ENCODE measurements at places on chromosomes 2 and 18.

GRCh38 chr2:88024509-88024908 is 8.2 kb upstream of the RNU2-63P start:
- no peak for DNase-seq

- DNase-seq = no peak
Observed at GRCh38 chr2:8986327-8986976, 17.0 kb downstream of the MBOAT2 start.

DNA sequence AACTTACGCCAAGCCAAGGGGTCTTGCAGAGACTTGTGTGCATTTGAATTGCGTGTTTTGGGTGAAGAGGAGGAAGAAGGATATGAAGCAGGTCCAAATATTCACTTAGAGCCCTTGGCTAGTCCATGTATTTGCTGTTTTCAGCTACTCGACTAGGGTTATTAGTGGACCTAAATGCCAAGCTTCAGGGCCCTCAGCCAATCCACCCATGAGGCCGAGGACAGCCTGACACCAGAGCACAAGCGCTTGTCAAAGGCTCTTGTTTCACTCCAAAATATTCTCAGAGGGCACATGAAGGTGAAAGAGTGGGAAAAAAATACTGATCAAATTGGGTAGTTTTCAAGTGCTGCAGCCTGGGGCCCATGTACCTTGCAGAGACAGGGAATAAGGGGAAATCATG is 174.8 kb upstream of the ACAA2 start:
- no peak for DNase-seq

DNA sequence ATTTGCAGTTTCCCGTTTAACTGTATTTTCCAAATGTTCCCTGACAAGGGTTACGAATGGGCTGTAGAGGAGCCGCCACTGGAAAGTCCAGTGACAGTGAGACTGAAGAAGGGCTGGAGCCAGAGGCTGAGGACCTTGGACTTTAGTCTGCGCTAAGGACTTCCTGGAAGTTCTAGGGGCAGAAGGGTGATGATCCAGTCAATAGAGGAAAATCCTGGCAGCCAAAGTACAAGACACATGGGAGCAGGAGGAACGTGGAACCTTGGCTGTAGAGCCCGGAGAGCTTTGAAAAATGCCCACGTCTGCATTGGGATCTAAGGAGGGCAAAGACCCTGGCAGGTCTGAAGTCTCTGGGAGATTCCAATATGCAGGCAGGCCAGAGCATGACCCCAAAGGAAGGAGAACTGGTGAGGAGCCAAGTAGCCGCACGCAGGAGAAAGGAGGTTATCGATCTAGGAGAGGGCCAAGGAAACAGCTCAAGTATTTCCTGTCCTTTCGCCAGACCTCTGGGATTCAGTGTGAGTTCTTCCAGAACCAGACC is 28.5 kb downstream of the MBP start:
- no peak for DNase-seq

DNA sequence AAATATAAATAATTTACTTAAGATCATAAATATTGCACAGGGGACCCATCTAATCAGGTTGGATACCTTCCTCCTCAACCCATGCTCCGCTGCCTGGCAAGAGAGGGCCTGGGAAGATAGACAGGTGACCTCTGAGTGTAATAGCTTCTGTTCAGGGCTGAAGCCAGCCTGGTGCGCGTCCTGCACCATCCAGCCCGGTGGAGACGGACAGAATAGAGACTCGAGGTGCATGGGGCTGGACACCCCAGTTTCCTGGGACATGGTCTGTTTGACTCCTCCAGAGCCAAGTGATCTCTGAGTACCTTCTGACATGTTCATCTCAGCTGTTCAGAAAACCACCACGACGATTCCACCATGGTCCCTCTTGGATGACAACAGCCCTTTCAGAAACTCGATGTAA is 209.3 kb upstream of the MYT1L start:
- DNase-seq = no peak

DNA sequence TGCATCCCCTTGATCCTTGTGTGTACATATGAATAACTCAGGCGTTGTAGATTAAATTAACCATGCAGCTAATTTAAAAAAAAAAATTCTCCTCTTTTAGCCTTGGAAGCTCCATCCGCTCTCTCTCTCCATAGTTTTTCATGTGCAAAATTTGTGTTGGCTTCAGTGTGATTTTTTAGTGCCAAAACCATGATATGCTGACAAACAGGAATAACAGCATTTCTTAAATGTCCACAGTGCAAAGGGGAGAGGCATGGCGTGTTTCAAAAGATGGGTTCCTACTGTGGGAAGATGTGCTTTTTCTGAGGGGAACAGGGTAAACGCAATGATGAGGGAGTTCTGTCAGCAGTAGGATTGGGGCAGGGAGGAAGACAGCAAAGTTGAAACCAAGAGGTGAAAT is 247.0 kb downstream of the ICOS start:
- DNase-seq = no peak

DNA sequence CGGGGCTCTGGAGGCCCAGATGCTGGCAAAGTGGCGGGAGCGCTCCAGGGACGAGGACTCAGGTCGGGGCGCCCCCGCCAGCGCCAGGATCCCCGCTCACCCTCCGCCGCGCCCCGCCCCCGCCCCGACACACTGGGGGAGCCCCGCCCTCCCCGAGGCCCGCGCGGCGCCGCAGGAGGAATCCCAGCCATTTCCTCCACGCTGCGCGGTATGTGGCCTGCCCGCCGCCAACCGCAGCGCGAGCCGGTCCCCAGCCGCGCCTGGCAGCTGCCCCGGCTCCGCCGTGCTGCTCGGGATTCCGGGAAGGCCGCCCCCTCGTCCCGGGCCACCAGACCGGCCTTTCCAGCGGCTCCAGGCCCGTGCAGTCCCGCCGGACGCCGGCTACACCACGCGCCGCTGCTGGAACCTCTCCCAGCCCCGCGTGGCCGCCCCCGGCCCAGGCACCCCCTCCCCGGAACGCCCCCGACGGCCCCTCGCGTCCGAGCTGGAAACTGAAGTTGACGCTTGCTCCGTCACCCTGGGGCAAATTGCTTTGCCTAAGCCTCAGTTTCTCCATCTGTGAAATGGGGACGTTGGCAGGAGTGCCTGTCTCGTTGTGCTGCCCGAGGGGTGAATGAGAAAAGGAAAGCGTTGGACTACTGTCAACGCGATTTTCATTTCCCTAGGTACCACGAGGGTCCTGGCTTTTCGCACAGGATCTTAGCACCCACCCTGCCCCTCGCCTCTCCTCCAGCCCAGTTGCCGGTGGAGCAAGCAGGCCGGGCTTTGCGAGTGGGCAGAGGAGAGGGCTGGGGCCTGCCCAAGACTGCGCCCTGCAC is 53.6 kb downstream of the PKDCC start:
- peak; percentile 53 for DNase-seq

- DNase-seq = no peak
Observed at GRCh38 chr2:54952978-54953456, 97.2 kb downstream of the RTN4 start.

DNA sequence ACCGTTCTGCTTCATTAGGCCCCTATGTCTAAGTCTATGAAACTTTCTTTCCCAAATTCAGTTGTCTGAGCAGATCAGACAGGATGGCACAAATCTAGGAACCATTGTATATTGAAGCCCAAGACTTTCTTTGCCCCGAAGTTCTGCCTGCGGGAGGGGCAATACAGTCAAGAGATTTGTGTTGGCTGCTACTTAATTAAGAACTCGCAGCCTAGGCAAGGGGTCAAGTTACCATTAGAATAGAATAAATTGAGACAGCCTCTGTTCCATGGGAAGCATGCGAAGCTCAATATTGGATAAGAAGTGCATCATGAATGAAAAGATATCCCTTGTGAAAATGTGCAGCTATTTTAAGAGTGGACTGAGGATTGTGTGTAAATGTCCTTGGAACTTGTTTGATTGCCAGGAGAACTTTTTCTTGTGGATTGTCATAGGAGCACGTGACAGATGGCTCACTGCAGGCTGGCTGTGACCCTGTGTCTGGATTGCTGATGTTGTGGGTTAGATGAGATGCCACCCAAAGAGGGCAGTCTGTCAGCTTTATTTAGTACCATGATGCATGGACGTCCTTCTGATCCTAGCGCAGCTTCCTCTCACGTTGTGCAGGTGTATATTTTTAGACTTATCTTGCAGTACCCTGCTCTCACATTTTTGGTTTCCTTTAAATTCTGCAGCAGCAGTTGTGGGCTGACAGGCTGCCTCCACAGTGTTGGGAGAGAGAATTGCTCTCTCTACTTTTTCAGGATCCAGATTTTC is 30.9 kb downstream of the HAUS1 start:
- peak; percentile 16 for DNase-seq

DNA sequence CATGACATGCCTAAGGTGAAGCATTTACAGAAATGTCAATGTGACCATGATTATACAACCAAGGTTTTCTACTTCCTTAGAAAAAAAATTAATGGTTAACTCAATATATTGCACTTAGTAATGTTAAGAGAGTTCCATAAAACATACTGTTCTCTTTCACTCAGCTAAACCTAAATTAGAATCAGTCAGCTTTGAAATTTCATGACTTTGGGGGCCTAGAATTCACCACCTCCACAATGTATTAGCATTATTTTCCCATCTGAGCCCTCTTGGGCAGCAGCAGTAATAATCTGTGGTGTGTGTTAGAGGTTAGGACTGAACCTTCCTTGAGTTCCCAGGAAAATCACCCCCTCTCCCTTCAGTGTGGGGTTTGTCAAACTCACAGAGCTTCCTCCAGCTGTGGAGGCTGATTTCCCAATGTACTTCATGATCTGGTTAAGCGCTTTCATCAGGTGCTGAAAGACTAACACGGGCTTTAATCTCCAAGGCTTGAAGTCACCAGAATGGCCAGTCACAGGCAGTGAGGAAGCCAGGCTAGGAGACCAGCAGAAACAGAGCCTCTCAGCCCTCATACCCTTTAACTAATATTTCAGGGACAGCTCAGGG is 7.1 kb upstream of the UPP2 start:
- no peak for DNase-seq

DNA sequence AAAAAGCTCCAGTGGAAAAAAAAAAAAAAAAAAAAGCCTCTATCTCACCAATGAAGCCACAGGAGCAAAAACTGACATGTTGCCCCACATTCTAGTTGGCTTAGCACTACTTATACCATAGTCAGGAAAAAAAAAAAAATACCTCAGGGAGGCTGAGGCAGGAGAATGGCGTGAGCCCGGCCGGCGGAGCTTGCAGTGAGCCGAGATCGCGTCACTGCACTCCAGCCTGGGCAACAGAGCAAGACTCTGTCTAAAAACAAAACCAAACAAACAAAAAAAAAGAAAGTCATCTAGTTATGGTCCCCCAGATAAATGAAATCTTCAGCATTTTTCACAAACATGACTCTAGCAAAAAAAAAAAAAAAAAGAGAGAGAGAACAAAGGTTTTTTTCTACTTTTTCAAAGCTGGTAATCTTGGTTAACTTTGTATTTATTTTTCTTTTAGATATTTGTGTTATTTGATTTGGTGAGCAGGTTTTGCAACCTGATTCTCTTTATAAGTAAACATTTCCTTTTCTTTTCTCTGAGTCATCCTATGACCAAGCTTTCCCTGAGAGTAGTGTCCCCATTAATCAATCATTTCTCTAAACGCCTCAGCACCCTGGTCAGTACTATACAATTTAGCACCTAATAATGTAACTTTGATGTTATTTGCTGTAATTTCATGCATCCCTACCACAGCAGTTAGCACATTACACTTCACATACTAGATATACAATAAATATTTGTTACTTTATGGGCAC is 273.7 kb upstream of the PIK3C3 start:
- no peak for DNase-seq

- DNase-seq = no peak
Observed at GRCh38 chr2:218679119-218679518, 7.2 kb downstream of the STK36 start.

DNA sequence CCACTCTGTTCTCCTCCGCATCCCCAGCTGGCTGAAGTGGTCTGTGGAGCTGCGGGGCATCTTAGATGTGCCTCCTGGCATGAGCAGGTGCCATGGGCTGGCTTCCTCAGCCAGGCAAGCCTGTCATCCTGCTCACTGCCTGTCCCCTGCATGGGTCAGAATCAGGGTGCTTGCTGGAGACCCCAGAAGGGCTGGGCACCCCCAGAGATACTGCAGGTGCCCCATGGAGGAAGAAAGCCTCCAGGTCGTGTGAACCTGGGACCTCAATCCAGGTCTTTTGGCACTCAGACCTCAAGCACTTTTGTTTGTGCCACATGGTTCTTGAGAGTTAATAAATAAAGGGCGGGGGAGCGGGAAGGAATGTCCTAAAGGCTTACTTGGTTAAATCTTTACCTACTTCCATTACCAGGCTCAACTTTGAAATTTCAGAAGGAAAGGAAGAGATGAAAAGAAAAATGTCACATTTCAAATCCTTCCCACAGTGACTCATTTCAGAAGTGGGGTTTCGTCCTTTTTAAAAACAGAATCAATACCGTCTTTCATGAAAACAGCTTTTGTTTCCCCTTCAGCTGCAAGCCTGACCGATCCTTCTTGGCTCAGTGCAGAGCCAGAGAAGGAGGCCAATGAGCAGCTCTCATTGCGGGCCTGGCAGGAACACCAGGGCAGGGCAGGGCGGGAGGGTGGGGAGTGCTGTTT is 69.9 kb downstream of the RHOB start:
- DNase-seq = no peak

DNA sequence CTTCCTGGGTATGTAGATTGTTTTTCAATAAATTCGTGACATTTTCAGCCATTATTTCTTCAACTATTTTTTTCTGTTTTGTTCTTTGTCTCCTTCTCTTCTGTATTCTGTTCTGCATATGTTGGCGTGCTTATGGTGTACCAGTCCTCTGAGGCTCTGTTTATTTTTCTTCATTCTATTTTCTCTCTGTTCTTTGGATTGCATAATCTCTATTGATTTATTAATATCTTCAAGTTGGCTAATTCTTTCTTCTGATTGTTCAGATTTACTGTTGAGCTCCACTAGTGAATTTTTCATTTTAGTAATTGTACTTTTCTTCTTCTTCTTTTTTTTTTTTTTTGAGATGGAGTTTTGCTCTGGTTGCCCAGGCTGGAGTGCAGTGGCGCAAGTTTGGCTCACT is 9.9 kb downstream of the GNLY start:
- DNase-seq = no peak

GRCh38 chr2:117693651-117694050 is 120.8 kb upstream of the DDX18 start:
- DNase-seq = no peak

DNA sequence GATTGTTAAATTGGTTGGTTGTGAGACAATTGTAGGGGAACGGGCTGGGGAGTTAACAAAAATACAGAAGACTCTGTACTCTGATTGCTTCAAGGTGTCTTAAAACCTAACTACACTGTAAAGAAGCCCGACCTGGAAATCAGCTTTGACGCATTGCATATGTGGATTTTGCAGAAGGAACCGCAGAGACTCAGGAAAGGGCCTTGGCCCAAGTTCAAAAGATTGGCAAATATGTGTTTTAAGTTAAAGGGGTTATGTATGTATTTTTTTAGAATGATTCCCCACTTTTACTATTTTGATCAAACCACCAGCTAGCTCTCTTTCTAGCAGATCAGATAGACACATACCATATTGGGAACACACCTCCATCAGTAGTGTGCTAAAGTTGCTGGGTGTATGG is 18.0 kb upstream of the EDAR start:
- no peak for DNase-seq

All from retina (tissue), 1 donor.